ENCODE measurements at places on chromosomes 6 and 20. TPM values are rescaled to one million over a fixed set of nuclear protein-coding genes. Genes with fewer than 3 reads are reported as not detected.
A peak's percentile ranks its signal among the peaks of the same experiment; 100 is the strongest.

Gene IP6K3
- not detected for total RNA-seq

Gene THBD
- not detected for total RNA-seq

Gene CST4
- not detected for total RNA-seq

GRCh38 chr20:50554694-50555579, 44.8 kb downstream of the PTPN1 start:
- DNase-seq: no peak
- H3K4me1 ChIP-seq: peaks cover 27% of the 10 kb centered on the region
- H3K27me3 ChIP-seq: no peaks in the 10 kb centered on the region
- no peak overlapping the region for H3K4me3 ChIP-seq
- no peak overlapping the region for H3K27ac ChIP-seq

DNA sequence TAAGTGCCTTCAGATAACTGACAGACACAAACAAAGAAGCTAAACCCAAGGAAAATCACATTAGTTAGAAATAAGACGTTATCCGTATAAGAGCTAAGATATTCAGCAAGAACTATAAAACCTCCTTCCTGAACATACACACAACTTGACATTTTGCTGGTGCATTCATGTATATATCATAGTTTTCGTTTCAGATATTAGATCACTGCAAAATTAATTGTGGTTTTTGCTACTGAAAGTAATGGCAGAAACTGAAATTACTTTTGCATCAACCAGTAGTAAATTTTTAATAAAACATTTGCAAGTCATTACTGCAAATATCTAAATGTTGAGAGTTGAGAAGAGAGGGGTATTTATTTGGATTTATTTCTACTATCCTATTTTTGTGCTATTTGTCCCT, 26.1 kb upstream of the KCNQ5 start:
- no peak overlapping the region for H3K4me3 ChIP-seq
- no peak for DNase-seq
- peaks cover 2% of the 10 kb centered on the region for H3K4me1 ChIP-seq
- H3K27ac ChIP-seq: no peak overlapping the region

DNA sequence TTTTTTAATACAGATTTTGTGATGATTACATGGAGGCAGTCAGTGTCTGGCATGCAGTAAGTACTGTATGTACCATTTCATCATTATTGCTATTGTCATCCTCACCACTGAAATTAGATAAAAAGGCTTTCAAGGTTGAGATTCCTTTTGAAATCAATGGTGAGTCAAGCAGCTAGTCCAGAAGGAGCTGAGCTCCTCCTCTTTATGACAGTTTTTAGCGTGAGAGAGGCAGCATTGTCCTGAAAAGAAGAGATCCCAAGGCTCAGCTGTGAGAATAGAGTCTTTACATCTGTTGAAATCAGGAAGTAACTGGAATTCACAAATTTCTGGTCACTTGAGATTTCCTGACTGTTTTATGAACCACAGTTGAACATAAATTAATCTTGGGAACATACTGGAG, 161.9 kb downstream of the PAX1 start:
- DNase-seq: no peak
- no peaks in the 10 kb centered on the region for H3K4me1 ChIP-seq
- H3K27me3 ChIP-seq: no peaks in the 10 kb centered on the region
- H3K27ac ChIP-seq: no peak overlapping the region
- H3K36me3 ChIP-seq: no peaks in the 10 kb centered on the region

DNA sequence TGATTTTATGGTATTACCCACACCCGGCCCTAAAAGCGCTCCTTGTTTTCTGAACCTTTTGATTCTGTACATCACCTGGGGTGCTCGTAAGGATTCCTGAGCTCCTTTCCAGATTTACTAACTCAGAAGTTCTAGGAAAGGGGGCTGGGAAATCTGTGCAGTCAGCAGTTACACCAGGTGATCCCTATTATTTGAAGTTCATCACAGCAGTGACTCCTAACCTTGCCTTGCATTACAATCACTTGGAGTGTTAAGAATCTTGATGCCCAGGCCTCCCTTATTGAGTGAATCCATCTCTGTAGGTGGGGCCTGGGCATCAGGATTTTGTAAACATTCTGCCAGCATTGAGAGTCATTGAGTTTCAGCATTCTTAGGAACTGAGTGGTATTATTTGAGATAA, 44.7 kb downstream of the BMP6 start:
- H3K27me3 ChIP-seq: peaks cover 4% of the 10 kb centered on the region
- H3K36me3 ChIP-seq: no peaks in the 10 kb centered on the region
- H3K4me3 ChIP-seq: no peak overlapping the region
- no peak overlapping the region for H3K27ac ChIP-seq
- H3K4me1 ChIP-seq: no peaks in the 10 kb centered on the region

- peaks cover 15% of the 10 kb centered on the region for H3K36me3 ChIP-seq
- peak overlapping the region; percentile 70 for H3K27ac ChIP-seq
- H3K27me3 ChIP-seq: no peaks in the 10 kb centered on the region
- H3K4me1 ChIP-seq: peaks cover 7% of the 10 kb centered on the region
These were observed 1.5 kb upstream of the STX16 start for GRCh38 chr20:58649288-58650180.

GRCh38 chr6:149028767-149029405, 282.1 kb downstream of the UST start:
- peak overlapping the region; percentile 32 for H3K4me3 ChIP-seq
- peaks cover 32% of the 10 kb centered on the region for H3K36me3 ChIP-seq
- peaks cover 55% of the 10 kb centered on the region for H3K4me1 ChIP-seq
- H3K27me3 ChIP-seq: no peaks in the 10 kb centered on the region

- no peak overlapping the region for H3K4me3 ChIP-seq
- no peaks in the 10 kb centered on the region for H3K4me1 ChIP-seq
These were observed 161.9 kb downstream of the FARS2 start for GRCh38 chr6:5423251-5423650.

DNA sequence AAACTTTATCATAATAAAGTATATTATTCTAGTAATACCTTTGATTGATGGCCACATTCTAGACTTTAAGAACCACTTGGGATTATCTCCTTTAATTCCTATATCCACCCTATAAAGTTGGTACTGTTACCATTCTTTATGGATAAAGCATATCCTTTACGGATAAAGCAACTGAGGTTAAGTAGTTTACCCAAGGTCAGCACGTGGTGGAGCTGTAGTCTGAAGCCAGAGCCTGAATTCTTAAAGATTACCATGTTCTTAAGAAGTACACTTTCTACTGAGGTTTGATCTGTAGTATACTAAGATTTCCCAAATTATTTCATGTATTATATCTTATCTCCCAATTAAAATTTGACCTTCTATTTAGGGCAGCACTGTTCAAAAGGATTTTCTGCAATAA, 3.0 kb upstream of the NCOA7 start:
- H3K36me3 ChIP-seq: peaks cover 14% of the 10 kb centered on the region
- H3K4me1 ChIP-seq: peaks cover 44% of the 10 kb centered on the region
- DNase-seq: no peak
- H3K4me3 ChIP-seq: no peak overlapping the region
- no peaks in the 10 kb centered on the region for H3K27me3 ChIP-seq

- H3K4me1 ChIP-seq: no peaks in the 10 kb centered on the region
- H3K27ac ChIP-seq: no peak overlapping the region
- DNase-seq: no peak
- H3K4me3 ChIP-seq: no peak overlapping the region
These were observed 256.5 kb upstream of the PRND start for GRCh38 chr20:4465212-4465611.

DNA sequence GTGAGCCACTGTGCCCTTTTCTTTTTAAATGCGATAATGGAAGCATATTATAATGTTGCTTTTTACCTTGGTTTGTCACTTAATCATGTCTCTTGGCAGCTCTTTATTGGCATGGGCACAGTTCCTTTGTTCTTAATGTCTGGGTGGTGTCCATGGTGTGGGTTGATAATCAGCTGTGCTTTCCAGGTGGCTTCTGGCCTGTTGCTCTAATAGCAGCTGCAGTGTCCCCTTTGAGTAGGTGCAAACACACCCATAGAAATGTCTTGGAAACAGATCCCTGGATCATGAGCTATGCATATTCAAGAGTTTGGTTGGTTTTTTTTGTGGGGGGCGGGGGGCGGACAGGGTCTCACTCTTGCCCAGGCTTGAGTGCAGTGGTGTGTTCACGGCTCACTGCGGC, 29.9 kb downstream of the EFCAB8 start:
- DNase-seq: no peak
- H3K27ac ChIP-seq: no peak overlapping the region
- no peaks in the 10 kb centered on the region for H3K4me1 ChIP-seq
- no peaks in the 10 kb centered on the region for H3K27me3 ChIP-seq
- no peaks in the 10 kb centered on the region for H3K36me3 ChIP-seq

All from activated CD8-positive, alpha-beta memory T cell treated with anti-CD3 and anti-CD28 coated beads, Interleukin-2, amount 10 ng/mL, durations not matched to agents 7 days and 5 days (primary cell).